Stimulated activated CD4-positive, alpha-beta T cell treated with anti-CD3 and anti-CD28 coated beads, Interleukin-12 subunit alpha, Interleukin-12 subunit beta, amount 100 ng/mL, for 4 hours (primary cell): ENCODE measurements at places on chromosomes 1 and 21.

GRCh38 chr1:206930210-206930798, 8.6 kb upstream of the FCMR start:
- no peak for DNase-seq

- DNase-seq, result no peak
Observed at GRCh38 chr1:92909321-92909720, 51.9 kb downstream of the DIPK1A start.

DNA sequence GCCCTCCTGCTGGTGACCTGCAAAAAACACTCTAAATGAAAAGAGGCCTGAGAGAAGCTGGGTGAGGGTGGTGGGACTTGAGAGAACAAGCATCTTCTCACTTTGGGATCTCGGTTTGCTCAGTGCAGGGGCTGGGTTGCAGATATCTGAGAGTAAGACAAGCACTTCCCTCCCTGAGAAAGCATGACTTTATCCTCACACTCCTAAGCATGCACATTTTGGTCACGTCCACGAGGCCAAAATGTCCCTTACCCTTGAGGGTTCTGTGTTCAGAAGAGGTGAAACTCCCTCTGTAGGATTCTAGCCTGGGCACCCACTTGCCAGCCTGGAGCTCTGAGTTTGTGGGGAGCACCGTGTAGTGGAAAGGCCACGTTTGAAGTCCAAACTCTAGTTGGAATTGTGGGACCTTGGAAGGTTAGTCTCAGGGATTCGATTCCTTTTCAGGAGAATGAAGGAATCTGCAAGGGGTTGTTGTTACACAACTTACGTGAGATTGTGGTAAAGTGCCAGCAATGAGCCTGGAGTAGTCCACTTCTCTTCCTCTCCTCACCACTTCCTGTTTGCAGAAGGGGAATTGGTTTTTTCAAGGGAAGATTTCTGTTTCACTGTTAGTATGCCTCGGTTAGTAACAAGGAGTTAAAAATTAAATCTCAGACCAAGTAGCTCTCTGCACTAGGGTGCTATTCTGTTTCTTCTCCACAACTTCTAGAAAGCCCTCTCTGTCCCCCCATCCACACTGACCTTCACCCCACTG, 3.0 kb downstream of the FCAMR start:
- no peak for DNase-seq

DNA sequence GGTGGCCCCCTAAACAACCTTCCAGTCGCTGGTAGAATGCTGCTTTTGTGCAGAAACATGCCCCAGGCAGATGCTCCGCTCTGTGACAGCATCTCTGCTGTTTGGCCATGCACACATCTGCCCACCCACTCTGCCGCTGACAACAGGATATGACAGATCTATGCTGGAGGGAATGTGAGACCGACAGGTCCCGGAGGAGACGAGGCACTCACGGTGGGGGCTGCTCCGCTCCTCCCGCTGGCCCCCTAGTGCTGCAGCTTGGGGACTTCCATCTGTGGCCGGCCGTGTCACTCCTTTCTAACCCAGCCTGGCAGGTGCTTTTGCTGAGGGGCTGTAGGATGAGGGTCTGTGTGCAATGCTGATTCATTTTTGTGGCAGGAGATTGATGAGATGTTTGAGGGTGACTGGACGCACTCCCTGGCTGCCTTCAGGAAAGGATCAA, 49.1 kb upstream of the DMRTB1 start:
- DNase-seq, result no peak

- DNase-seq, result no peak
Observed at GRCh38 chr1:52580283-52580682, 21.9 kb upstream of the GPX7 start.
